ENCODE measurements at places on chromosomes 6 and 20.

- no peak for DNase-seq
Observed at GRCh38 chr6:134888316-134888715, 61.6 kb downstream of the ALDH8A1 start.

GRCh38 chr6:157125531-157125930, 197.8 kb downstream of the TMEM242 start:
- no peak for DNase-seq

DNA sequence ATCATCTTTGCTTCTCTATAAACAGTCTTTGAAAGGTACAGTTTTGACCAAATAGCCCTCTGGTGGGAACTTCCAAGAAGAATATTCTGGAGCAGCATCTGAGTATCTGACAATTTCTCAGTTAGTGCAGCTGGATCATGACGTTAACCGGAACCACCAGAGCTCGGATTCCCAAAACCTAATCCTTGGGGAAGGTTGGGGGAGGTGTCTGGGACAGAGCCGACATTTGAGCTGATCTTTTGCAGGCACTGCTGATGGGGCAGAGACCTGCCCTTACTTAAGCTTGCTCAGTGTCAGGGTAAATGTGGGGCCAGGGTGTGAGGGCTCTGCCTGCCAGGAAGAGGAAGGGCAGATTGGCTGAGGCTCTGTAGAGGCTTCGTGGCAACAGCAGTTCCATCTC, 416.6 kb downstream of the DHX35 start:
- DNase-seq, result no peak

GRCh38 chr6:91079969-91080368, 493.1 kb upstream of the MAP3K7 start:
- no peak for DNase-seq

GRCh38 chr6:119312441-119312840, 37.1 kb downstream of the MAN1A1 start:
- DNase-seq, result no peak

DNA sequence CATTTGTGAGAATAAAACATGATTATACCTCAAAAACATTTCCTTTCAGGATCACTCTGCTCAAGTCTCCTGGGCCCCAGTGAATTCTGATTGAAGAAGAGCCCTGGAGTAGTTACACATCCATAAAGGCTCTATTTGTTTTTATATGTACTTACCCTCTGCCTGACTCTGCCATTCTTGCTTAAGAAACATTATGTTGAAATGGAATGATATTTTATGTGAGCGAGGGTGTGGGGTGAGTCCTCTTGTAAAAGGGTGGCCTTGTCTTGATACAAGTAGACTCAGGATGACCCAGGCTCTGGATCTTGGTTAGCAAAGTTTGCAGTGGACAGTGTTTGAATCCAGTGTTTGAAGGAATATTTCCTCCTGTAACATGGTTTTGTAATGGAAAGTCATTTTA, 215.4 kb upstream of the PREP start:
- DNase-seq, result no peak

- no peak for DNase-seq
Observed at GRCh38 chr20:48457193-48458002, 370.4 kb downstream of the PREX1 start.

GRCh38 chr6:163901681-163902080, 487.2 kb downstream of the QKI start:
- DNase-seq, result no peak

GRCh38 chr6:80714513-80714912, 608.0 kb downstream of the BCKDHB start:
- DNase-seq, result no peak

- DNase-seq, result no peak
Observed at GRCh38 chr6:2943564-2943955, 27.8 kb downstream of the SERPINB6 start.
